ENCODE measurements at places on chromosomes 3 and 15. TPM values are rescaled to one million over a fixed set of nuclear protein-coding genes. Genes with fewer than 3 reads are reported as not detected.

ST8SIA2 gene
- not detected for total RNA-seq

FOXL2 gene
- total RNA-seq = 0.86 TPM

DNA sequence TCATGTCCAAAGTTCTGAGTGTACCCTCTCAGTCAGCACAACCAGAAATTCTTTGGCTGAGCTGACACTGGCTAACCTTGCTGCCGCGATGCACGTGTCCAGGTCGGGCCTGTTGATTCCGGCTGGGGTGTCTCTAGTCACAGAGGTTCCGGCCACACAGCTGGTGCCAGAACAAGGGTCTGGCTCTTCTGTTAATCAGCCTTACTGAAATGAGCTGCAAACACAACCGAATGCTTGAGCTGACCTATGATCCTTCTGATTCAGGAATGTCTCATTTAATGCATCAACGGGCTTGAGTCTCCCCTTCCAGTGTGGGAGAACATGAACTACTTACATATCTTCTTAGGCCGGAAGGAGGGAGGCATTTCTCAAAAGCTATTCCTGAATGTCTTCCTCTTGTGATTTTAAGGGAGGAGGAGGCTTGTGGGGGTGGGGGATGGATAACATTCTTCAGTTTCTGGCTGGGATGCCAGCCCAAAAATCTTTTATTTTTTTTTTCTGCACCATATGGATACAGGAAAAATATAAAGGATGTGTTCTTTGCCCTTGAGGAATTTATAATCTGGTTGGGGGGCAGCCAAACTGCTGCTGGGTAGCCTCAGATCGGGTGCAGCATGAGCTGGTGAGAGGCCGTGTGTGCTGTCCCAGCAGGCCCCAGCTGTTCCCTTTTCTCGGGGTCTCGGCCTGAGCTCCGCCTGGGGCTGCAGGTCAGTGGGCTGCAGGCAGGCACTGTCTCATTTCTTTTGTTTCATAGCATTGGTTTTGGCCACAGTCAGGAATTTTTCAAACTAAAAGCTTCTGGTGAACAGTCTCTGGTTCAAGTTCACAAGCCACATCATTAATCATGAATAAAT, 319.1 kb upstream of the TBL1XR1 start:
- H3K27me3 ChIP-seq = no peaks in the 10 kb centered on the region
- H3K27ac ChIP-seq = no peak overlapping the region
- peaks cover 10% of the 10 kb centered on the region for H3K4me1 ChIP-seq
- no peak overlapping the region for H3K4me3 ChIP-seq

AHSG gene
- total RNA-seq = 0.24 TPM

- H3K4me3 ChIP-seq = no peak overlapping the region
- DNase-seq = no peak
- H3K36me3 ChIP-seq = no peaks in the 10 kb centered on the region
- H3K27me3 ChIP-seq = no peaks in the 10 kb centered on the region
These were observed 36.1 kb downstream of the CLDN18 start for GRCh38 chr3:138046085-138046484.

- H3K27ac ChIP-seq = no peak overlapping the region
- H3K27me3 ChIP-seq = no peaks in the 10 kb centered on the region
These were observed 20.3 kb upstream of the PTPN9 start for GRCh38 chr15:75599401-75599800.

- no peaks in the 10 kb centered on the region for H3K36me3 ChIP-seq
- peaks cover 10% of the 10 kb centered on the region for H3K27me3 ChIP-seq
- H3K27ac ChIP-seq = no peak overlapping the region
These were observed 210.6 kb downstream of the ATP8B4 start for GRCh38 chr15:49908236-49908932.

- peak overlapping the region; percentile 64 for H3K27ac ChIP-seq
- peaks cover 61% of the 10 kb centered on the region for H3K27me3 ChIP-seq
- DNase-seq = no peak
- H3K36me3 ChIP-seq = peaks cover 18% of the 10 kb centered on the region
- H3K4me3 ChIP-seq = no peak overlapping the region
These were observed 3.1 kb upstream of the CAMKV start for GRCh38 chr3:49872801-49873281.

DNA sequence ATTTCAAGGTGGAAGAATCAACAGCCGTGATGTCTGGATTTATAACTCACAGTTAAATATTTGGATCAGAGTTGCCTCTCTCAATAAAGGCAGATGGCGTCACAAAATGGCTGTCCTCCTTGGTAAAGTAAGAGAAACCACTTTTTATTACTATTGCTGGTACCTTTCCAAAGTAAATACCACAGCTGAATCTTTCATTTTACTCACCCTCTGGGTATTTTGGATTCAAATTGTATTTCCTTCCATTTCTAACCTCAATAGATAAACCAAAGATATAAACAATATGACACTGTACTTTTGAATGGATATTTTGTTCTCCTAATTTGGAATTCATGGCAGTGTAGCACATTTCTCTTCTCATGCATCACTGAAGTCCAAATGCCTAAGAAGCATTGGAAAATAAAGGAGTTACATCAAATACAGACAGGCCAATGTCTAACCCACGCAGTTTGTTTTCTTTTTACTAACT, 29.5 kb downstream of the KLHL24 start:
- peaks cover 14% of the 10 kb centered on the region for H3K36me3 ChIP-seq
- no peak overlapping the region for H3K4me3 ChIP-seq
- no peak for DNase-seq

DNA sequence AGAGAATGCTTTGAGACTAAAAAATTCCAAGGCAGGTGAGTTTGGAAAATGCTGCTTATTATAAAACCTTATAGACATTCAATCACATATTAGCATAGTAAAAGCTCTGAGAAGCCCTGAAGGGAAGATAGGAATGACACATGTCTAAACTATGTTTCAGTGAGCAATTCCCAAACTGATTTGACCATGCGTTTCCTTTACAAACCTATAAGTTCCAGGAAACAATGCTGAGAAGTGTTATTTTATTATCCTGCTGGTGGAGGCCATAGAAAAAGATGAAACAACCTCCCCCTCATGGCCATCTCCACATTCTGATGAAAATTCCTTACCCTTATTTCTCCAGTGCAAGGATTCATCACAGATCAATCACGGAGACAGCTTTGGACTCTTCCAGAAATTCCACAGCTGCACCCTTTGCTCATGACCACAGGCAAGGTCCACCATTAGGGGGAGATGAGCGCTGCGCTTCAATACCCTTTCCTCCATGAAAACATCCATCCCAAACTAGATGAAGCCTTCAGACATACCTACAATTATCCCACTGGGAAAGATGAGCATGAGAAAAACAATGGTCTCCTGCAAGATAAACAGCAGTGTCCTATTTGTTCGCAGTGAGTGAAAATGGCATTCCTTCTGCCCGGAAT, 372.1 kb downstream of the MAGI1 start:
- H3K27me3 ChIP-seq = no peaks in the 10 kb centered on the region
- no peak for DNase-seq
- no peak overlapping the region for H3K4me3 ChIP-seq

- no peak overlapping the region for H3K27ac ChIP-seq
- DNase-seq = no peak
- no peaks in the 10 kb centered on the region for H3K36me3 ChIP-seq
- H3K4me3 ChIP-seq = no peak overlapping the region
These were observed 37.4 kb downstream of the RBMS3 start for GRCh38 chr3:29318251-29318650.

C3orf52 gene
- total RNA-seq = 28.2 TPM

DNA sequence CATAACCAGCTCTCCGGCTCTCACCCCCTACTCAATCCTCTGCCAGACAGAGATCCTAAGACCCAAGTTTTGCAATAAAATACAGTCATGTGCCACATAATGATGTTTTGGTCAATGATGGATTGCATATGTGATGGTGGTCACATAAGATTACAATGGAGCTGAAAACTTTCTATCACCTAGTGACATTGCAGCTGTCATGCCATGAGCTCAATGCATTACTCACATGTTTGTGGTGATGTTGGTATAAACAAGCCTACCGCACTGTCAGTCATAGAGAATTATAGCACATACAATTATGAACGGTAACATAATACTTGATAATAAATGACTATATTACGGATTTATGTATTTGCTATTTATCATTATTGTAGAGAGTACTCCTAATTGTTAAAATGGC, 26.9 kb upstream of the SAMMSON start:
- DNase-seq = no peak
- H3K4me1 ChIP-seq = no peaks in the 10 kb centered on the region
- no peak overlapping the region for H3K27ac ChIP-seq
- no peaks in the 10 kb centered on the region for H3K27me3 ChIP-seq
- no peak overlapping the region for H3K4me3 ChIP-seq
- no peaks in the 10 kb centered on the region for H3K36me3 ChIP-seq

- H3K27me3 ChIP-seq = no peaks in the 10 kb centered on the region
- no peak for DNase-seq
- H3K36me3 ChIP-seq = no peaks in the 10 kb centered on the region
- H3K4me3 ChIP-seq = no peak overlapping the region
These were observed 341.3 kb downstream of the TBL1XR1 start for GRCh38 chr3:176855901-176856486.

DNA sequence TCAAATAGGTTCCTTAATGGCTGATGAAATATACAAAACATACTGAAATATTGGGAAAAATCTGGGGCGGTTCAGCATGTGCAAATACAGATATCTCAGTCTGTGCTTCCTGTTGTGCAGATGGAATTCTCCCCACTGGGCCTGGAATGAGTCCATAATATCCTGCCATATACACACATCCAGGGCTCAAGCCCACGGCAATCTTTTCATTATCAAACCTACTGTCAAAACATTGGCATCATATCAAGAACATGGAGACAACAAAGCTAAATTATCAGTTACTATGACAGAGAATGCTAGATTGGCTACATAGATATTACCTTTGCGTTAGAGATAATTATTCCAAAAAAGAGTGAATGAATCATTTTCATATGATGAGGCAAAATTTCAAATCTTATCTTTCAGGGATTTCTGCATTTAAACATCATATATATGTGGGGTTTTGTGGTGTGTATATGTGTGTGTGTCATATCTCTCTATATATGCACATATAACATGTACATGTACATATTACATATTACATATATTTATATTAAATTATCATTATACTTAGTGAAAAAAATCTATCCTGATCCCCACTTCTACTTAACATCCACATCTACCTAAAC, 713.3 kb downstream of the GBE1 start:
- no peak overlapping the region for H3K4me3 ChIP-seq
- H3K36me3 ChIP-seq = no peaks in the 10 kb centered on the region
- DNase-seq = no peak
- H3K27ac ChIP-seq = no peak overlapping the region

IGF2BP2 gene
- 150 TPM for total RNA-seq

DNA sequence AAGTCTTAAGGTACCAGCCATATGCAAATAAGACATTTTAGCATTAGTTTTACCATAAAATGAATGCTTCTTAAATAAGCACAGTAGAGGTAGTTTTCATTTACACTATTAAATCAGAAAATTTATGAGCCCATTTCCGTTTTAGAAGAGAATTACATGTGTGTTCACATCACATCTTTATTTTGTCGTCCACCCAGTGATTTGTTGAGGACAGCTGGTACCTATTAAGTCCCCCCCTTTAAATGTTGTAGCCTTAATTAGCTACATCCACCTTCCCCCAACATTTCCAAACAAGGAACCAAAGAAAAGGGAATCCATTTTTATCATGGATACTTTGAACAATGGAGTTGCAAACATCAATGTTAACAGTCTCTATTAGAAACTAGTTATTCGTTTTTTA, 6.8 kb downstream of the IL17RD start:
- H3K4me3 ChIP-seq = no peak overlapping the region
- H3K4me1 ChIP-seq = no peaks in the 10 kb centered on the region
- DNase-seq = no peak
- H3K27ac ChIP-seq = no peak overlapping the region
- H3K27me3 ChIP-seq = peaks cover 48% of the 10 kb centered on the region

GRCh38 chr3:5429517-5429890, 242.0 kb downstream of the EDEM1 start:
- no peak overlapping the region for H3K27ac ChIP-seq
- no peaks in the 10 kb centered on the region for H3K27me3 ChIP-seq
- no peak overlapping the region for H3K4me3 ChIP-seq
- no peak for DNase-seq
- peaks cover 9% of the 10 kb centered on the region for H3K4me1 ChIP-seq
- no peaks in the 10 kb centered on the region for H3K36me3 ChIP-seq

DNA sequence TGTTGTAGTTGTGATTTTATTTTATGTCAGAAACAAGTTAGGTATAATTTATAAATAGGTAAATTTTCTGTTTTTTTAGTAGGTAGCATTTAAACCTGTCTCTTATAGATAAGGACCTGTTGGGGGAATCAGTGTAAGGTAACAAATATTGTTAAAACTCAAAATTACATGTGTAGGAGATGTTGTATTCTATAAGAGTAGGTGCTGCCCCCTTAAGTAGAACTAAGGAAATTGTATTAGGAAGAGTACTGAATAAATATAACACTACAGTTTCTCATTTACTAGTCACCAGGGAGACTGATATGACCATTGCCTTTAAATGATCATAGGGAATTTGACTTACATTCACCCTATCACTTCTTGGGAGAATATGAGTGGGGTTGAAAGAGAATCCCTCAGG, 31.2 kb downstream of the SLC25A36 start:
- peaks cover 39% of the 10 kb centered on the region for H3K36me3 ChIP-seq
- DNase-seq = no peak
- no peak overlapping the region for H3K4me3 ChIP-seq
- H3K4me1 ChIP-seq = no peaks in the 10 kb centered on the region
- H3K27me3 ChIP-seq = no peaks in the 10 kb centered on the region

SACM1L gene
- 40.5 TPM for total RNA-seq

DNA sequence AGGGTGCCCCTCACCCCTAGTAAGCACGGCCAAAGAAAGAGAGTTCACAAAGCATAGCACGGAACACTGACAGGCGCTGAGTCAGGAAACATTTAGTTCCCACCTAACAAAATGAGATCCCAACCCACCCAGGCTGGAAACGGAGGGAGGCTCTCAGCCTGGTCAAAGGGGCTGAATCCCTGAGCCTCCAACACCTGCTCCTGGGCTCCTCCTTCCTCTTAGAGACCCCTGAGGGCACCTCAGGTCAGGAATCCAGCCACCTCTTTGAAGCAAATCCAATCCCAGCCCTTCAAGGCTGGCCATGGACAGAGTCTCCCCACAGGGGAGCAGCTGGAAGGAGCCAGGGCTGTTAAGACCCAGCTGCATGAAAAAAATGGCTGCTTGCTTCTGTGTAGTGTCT, 154.4 kb upstream of the HES1 start:
- H3K27ac ChIP-seq = no peak overlapping the region
- no peaks in the 10 kb centered on the region for H3K36me3 ChIP-seq
- no peaks in the 10 kb centered on the region for H3K27me3 ChIP-seq
- no peak for DNase-seq
- H3K4me1 ChIP-seq = peaks cover 22% of the 10 kb centered on the region

DNA sequence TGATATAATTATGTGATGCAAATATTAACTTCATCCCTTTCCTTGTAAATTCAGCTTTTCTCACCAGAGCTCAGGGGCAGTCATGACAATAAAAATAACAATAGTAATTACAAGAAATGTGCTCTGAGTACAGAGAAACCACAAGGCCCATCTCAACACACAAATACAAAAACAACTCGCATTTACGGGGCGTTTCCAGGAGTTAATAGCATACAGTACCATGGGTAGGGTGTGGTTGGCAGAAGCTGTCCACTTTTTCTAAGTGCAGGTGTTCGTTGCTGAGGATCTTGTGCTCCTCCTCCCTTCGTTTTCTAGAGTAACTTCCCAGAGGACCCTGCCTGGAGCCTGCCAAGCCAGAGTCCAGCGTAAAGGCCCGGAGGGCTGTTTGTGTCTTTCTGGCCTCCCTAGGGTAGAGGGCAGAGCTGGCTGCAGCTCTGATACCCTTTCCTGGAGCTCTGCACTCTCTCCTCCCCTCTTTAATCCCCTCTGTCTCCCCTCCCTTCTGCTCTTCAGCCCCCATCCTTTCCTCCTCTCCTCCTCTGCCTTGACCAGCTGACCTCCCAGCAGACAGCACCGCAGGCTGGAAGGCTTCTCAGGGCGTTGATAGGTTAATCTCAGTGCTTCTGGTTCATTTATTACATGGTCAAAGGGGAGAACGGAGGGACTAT, 11.4 kb downstream of the SEMA3G start:
- peaks cover 52% of the 10 kb centered on the region for H3K27me3 ChIP-seq
- no peak overlapping the region for H3K4me3 ChIP-seq
- no peak overlapping the region for H3K27ac ChIP-seq

Data from Calu3 (cell line).